ENCODE measurements at places on chromosomes 7 and 10. TPM values are rescaled to one million over a fixed set of nuclear protein-coding genes. Genes with fewer than 3 reads are reported as not detected.

IGFBP3 gene
- total RNA-seq, result not detected

ANKRD2 gene
- not detected for total RNA-seq

IFIT2 gene
- total RNA-seq, result 0.37 TPM

C7orf33 gene
- not detected for total RNA-seq

All from OCI-LY7 (cell line).